ENCODE measurements at places on chromosomes 5 and 9.
A peak's percentile ranks its signal among the peaks of the same experiment; 100 is the strongest.

DNA sequence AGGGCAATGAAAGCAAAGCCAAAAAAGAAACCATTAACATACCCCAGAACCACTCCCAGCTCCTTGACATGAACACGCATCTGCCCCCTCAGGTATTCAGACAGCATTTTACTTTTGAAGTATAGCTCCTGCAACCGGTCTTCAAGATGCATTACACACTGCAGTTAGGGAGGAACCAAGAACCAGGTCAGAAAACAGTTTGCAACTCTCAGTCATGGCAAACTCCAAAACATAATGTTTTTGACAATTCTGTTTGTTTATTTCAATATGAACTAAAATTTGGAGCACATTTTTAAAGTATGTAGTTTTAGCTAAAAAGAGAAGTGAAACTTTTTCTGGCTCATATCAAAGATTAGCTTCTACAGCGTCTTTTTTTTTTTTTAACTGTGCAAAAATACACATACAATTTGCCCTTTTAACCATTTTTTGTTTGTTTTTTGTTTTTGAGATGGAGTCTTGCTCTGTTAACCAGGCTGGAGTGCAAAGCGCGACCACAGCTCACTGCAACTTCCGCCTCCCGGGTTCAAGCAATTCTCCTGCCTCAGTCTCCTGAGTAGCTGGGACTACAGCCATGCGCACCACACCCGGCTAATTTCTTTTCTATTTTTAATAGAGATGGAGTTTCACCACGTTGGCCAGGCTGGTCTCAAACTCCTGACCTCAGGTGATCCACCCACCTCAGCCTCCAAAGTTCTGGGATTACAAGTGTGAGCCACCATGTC, 12.2 kb upstream of the RAPGEF6 start:
- DNase-seq: no peak

GRCh38 chr9:21294364-21294774, 10.7 kb downstream of the IFNA5 start:
- no peak for DNase-seq

DNA sequence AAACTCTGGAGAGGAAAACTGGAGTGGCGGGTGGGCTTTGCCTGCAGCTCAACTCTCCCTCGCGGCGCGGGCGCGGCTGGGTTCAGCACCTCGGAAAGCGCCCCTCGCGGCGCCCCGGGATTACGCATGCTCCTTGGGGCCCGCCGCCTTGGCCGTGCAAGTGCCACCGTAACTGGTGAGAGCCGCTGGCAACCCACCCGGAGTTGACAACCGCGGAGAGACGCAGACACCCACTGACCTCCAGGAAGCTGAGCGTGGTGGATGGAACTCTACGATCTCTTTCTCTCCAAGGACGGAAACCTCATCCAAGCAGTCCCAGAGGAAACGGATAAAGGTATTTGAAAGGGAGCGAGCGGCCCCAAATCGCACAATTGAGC, 194 bp upstream of the RXFP3 start:
- DNase-seq: no peak

DNA sequence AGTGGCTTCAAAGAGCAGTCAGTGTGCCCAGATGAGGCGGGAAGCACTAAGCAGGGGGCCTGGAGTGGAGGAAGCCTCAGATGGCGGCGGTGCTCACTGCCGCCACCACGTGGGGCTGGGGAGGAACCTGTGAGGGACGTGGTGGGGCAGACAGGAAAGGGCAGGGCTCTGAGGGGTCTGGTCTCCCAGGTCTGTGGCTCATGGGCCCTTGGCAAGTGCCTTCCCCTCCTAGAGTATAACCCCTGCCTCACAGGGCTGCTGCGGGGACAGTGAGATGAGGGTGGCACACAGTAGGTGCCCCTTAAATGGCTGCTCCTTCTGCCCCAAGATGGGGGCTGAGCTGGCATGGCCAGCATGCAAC, 26.6 kb downstream of the NR5A1 start:
- no peak for DNase-seq

GRCh38 chr9:84851935-84852585, 182.5 kb downstream of the NTRK2 start:
- DNase-seq: no peak

DNA sequence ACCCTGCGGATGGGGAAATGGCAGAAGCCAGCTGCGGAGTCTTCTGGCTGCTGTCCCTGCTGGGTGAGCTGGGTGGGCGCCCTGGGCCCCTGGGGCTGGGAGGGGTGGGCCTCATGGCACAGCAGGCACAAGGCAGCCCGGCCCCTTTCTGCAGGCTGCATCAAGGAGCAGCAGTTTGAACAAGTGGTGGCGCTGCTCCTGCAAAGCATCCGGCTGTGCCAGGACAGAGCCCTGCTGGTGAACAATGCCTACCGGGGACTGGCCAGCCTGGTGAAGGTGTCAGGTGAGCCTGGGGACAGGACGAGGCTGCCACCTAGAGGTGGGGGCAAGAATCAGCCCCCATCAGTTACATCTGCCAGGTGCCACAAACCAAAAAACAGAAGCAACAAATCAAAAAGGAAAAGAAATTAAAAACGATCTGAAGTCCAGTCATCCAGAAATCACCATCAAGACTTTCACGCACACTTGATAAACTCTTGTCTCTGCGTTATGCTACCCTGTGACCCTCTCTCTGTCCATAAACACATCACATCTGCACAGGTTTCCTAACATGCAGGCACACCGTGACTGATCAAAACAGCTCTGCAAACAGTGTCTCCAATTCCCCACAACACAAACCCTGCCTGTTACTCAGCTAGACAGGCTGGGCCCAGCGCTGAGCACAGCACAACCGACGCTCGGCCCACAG, 13.9 kb downstream of the REXO4 start:
- peak; percentile 45 for DNase-seq

DNA sequence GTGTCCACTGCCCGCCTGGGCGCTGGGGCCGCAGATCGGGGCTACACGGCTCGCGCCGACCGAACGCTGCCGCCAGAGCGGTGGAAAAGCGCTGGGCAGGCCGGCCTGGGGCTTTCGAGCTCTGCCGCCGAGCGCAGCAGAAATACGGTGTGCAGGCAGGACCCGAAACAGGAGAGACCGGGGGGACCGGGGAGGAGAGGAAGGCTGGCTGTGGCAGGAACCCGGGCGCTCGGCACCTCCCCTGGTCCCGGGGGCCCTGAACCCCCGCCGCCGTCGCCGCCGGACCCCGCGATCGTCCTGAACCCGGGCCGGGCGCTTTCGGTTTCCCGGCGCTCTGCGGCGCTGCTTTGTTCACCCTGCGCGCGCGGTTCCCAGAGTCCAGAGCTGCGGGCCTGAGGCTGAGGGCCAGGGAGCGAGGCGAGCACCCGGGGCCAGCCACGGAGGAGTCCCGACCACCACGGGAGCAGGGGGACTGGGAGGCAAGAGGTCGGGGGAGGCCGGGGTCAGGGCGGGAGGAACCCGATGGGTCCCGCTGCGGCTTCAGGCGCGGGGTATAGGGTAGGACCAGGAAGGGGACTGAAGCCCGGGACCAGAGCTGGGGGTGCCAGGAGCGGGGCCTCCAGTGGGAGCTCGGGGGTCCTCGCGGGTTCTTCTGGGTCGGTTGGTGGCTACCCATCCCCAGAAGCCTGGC, 12.0 kb downstream of the IRX2 start:
- no peak for DNase-seq

GRCh38 chr5:403995-404394, 39.0 kb upstream of the EXOC3 start:
- DNase-seq: no peak

GRCh38 chr5:76521240-76521758, 101.9 kb downstream of the F2RL2 start:
- no peak for DNase-seq
